ENCODE measurements at places on chromosomes 13 and 19.
A peak's percentile ranks its signal among the peaks of the same experiment; 100 is the strongest.

DNA sequence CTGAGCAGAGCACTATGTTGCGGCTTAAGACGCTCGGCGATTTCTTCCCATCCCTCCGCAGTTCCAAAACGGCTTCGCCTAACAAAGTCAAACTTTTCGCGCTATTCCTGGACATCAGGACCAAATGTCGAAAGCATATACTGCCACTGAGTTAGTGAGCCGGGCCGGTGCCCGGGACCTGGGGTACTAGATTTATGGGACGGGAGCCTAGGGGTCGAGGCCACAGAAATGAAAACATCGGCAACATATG lies 699 bp downstream of the RCBTB2 start:
- DNase-seq = no peak

DNA sequence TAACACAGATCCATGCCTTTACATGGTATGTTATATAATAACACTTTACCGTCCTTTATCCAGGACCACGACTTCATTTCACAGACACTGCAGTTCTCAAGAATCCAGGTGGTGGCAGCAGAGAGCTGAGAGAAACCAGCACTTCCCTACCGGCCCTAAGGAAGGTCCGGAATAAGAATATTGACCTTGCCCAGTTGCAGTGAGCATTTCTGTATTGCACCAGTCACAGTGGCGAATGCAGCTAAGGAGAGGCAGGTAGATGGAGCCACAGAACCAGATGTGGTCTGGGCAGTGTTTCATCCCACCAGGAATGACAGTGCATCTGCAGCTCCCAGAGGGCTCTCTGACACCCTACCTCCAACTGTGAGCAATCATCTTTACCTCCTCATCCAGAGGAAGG lies 44.6 kb downstream of the ZNF787 start:
- peak; percentile 56 for DNase-seq

- no peak for DNase-seq
Observed at GRCh38 chr13:20336761-20337160, 104.6 kb upstream of the GJB6 start.

- DNase-seq = no peak
Observed at GRCh38 chr13:67090856-67091255, 139.3 kb downstream of the PCDH9 start.
